ENCODE measurements at places on chromosomes 6 and 20. TPM values are rescaled to one million over a fixed set of nuclear protein-coding genes. Genes with fewer than 3 reads are reported as not detected.

DNA sequence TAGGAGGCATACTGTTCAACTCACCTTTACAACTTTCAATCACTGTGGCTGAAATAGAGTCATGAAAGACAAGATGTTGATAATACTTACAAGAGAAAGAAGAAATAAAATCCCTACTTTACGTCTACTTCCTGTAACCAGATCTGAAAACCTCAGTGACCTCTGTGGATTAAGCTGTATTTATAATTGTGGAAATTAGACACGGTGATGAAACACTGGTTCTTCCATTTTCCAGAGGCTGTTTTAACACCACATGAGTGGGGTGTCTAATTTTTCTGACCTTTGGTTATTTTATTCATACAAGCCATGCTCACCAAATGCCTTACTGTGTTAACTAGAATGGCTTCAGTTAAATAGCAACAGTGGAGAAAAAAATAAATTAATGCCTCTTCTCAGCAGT lies 58.5 kb upstream of the HIVEP1 start:
- no peaks in the 10 kb centered on the region for H3K4me1 ChIP-seq
- H3K27ac ChIP-seq, result no peak overlapping the region
- no peaks in the 10 kb centered on the region for H3K27me3 ChIP-seq
- H3K36me3 ChIP-seq, result no peaks in the 10 kb centered on the region
- no peak overlapping the region for H3K4me3 ChIP-seq

DNA sequence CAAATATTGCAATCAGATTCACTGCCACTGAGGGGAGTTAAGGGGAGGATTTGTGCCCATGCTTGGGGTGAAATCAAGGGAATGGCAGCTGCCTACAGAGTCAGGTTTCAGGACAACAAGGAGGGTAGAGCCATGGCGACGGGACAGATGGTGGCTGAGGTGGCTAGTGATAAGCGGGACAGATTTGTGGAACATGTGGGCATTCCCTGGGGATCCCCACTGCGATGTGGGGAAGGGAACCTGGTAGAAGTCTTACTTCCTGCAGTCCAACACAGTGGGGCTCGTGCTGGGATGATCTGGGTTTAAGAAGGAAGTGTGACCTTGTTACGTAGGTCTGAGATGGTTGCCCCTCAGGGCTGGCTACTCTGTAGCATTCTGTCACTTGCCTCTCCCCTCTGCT lies 292.0 kb upstream of the JARID2 start:
- DNase-seq, result no peak
- no peaks in the 10 kb centered on the region for H3K36me3 ChIP-seq
- no peaks in the 10 kb centered on the region for H3K4me1 ChIP-seq
- no peak overlapping the region for H3K4me3 ChIP-seq
- H3K27me3 ChIP-seq, result no peaks in the 10 kb centered on the region

DNA sequence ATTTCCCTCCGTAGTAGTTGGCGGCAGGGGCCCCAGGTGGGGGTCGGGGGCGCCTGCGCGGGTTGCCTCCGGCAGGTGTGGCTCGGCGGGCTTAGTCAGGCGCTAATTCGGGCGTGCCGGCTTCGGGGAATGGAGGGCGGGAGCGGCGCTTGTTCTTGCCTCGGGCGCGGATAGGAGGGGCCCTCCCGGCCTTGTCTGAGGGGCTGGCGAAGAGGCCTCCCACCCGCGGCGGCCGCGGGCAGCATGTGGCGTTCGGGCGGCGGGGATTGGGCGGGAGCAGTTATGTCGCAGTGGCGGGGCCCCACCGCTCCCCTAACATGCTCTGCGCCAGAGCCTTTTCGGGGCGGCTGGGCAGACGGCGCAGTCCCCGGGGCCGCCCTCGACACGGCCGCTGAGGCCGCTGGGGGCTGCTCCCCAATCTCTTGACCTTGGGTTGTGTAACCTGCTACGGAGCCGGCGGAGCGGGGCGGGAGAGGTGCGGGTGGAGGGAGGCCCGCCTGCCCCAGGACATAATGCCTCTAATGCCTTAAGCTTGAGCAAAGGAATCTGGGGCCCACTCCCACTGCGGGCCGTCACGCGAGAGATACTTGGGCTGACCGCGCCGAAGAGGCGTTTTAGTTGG lies 1.1 kb downstream of the AMD1 start:
- peaks cover 39% of the 10 kb centered on the region for H3K4me1 ChIP-seq
- DNase-seq, result peak; percentile 73
- no peaks in the 10 kb centered on the region for H3K36me3 ChIP-seq
- H3K27me3 ChIP-seq, result no peaks in the 10 kb centered on the region

- DNase-seq, result no peak
- no peak overlapping the region for H3K27ac ChIP-seq
- H3K4me3 ChIP-seq, result no peak overlapping the region
Observed at GRCh38 chr6:7629321-7629720, 39.3 kb downstream of the SNRNP48 start.

DNA sequence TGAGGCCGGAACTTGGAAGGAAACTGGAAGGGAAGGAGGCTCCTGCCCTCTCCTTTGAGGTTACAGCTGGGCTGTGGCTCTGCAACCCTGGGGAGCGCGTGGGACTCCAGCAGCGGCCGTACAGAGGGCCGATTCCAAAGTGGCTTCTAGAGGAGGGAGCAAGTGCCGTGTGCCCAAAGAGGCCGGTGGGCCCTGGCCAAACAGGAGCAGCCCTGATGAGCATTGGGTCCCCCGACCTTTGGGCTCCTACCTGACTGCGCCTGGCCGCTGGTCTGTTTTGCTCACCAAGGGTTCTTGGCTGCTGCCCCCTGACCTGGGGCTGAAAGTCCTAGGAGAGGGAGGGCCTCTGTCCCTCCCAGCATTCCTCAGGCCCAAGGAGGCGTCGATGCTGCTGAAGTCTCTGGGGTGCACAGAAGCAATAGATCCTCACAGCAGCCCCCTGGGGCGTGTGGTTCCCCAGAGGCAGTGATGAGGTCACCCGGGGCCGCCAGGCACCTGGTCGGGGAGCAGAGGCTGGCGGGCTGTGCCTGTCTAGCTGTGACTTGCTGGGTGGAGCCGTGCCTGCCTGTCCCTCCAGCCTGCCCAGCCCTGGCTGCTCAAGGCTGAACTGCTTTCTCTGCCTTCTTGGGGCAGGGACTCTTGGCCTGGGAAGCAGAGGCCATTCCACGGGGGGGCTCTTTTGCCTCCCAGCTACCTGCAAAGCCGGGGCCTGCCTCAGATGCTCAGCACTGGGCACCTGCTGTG lies 9.8 kb downstream of the RBM38 start:
- H3K27me3 ChIP-seq, result no peaks in the 10 kb centered on the region
- H3K4me3 ChIP-seq, result no peak overlapping the region
- H3K36me3 ChIP-seq, result no peaks in the 10 kb centered on the region
- no peak for DNase-seq

DNA sequence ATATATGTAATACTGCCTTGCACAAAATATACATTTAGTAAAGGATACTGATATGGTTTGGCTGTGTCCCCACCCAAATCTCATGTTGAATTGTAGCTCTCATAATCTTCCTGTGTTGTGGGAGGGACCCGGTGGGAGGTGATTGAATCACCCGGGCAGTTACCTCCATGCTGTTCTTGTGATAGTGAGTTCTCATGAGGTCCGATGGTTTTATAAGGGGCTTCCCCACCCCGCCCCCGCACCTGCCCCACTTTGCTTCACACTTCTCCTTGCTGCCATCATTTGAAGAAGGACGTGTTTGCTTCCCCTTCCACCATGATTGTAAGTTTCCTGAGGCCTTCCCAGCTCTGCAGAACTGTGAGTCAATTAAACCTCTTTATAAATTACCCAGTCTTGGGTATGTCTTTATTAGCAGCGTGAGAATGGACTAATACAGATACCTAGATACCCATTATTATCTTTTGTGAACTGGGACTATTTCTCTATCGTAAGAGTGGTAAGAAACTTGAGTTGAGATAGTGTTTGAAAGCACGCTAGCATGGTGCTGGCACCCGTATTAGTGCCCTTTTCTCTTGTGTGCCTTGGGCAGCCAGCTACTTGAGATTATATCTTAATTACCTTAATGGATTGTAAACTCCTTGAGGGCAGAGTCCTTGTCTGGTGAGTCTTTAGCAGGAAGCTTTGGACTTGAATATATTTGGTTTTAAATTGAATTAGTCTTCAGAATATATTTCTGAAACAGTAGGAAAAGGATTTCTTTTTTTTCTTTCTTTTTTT lies 25.6 kb downstream of the TOP1 start:
- H3K4me3 ChIP-seq, result no peak overlapping the region
- no peaks in the 10 kb centered on the region for H3K27me3 ChIP-seq
- DNase-seq, result no peak
- H3K4me1 ChIP-seq, result peaks cover 76% of the 10 kb centered on the region
- no peak overlapping the region for H3K27ac ChIP-seq
- H3K36me3 ChIP-seq, result no peaks in the 10 kb centered on the region

- H3K4me1 ChIP-seq, result no peaks in the 10 kb centered on the region
- H3K27me3 ChIP-seq, result no peaks in the 10 kb centered on the region
- DNase-seq, result peak; percentile 70
- H3K4me3 ChIP-seq, result no peak overlapping the region
- peak overlapping the region; percentile 10 for H3K27ac ChIP-seq
Observed at GRCh38 chr6:32081168-32081990, 27.8 kb downstream of the TNXB start.

Gene VWA7
- 6.3 TPM for total RNA-seq

Gene WFDC2
- not detected for total RNA-seq

GRCh38 chr20:48054051-48054450 lies 268.8 kb upstream of the SULF2 start:
- DNase-seq, result no peak
- H3K27me3 ChIP-seq, result no peaks in the 10 kb centered on the region
- no peaks in the 10 kb centered on the region for H3K36me3 ChIP-seq
- no peak overlapping the region for H3K4me3 ChIP-seq
- no peaks in the 10 kb centered on the region for H3K4me1 ChIP-seq

Gene PERP
- total RNA-seq, result 2.5 TPM

Gene KHDRBS2
- total RNA-seq, result not detected

GRCh38 chr6:42030585-42031506 lies 19.5 kb upstream of the TAF8 start:
- no peak overlapping the region for H3K27ac ChIP-seq
- H3K36me3 ChIP-seq, result no peaks in the 10 kb centered on the region
- no peaks in the 10 kb centered on the region for H3K27me3 ChIP-seq
- no peak overlapping the region for H3K4me3 ChIP-seq
- H3K4me1 ChIP-seq, result peaks cover 10% of the 10 kb centered on the region

DNA sequence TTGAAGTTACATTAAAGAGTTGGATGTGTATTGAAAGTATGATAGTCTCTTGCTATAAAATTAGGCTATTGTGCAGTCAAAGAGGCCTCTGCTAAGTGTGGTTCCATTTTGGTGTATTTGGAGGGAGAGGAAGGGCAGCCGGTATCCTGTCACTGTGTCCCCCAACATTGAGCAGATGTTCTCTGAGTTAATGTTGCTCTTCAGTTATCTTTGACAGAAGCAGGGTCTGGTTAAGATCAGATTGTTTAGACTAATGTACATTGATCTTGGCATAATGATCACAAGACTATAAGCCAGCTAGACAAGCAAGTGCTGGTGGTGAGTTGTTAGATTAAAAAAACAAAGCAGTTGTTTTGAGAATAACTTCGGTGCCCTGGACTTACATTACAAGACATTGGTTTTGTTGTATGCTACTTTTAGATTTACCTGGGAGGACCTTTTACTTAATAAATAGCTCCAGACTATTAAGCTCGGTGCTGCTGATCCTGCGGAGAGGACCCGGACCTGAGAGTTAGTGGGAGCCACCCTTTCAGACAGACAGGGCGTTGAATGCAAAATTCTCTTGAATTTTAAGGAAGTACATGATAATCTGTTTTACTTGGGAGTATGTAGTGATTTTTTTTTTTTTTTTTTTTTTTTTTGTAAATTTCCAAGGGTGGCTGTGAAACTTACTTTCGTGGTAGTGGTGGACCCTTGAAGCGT lies 97.8 kb downstream of the JARID2 start:
- H3K27me3 ChIP-seq, result no peaks in the 10 kb centered on the region
- no peak for DNase-seq
- H3K27ac ChIP-seq, result no peak overlapping the region

DNA sequence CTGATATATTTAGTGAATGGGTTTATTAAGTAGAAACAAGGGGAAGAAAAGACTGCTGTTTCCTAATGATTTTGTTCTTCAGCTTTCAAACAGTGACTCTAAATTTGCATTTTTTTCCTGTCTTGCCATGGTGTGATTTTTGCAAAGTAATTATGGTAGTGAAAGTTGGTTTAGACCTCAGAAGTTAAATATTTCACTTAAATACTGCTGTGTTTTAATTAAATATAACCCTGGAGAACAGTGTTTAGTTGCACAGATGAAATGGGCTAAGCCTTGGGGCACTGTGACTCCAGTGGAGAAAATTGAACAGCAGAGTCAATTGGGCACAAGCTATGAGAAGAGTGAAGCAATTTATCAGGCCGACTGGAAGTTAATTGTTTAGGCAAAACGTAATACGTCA lies 111.1 kb upstream of the MCHR2 start:
- no peaks in the 10 kb centered on the region for H3K36me3 ChIP-seq
- no peaks in the 10 kb centered on the region for H3K4me1 ChIP-seq
- no peak overlapping the region for H3K27ac ChIP-seq

DNA sequence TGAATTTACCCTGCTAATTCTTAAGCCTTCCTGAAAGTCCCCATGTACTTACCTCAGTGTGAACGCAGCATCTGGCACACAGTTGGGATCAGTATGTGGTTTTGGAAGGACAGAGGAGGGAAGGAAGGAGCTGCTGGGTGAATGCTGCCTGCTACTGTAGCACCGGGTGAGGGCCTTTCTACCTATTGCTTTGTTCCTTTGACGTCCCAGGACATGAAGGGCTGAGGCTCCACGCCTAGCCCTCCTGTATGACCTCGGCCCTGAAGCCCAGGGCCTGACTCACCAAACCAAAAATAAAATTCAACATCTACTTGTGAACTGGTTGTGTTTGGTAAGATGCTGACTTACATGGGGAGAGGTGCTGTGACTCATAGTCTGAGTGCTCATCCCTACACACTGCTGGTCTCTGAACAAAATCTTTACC lies 51.1 kb downstream of the ARID1B start:
- no peaks in the 10 kb centered on the region for H3K36me3 ChIP-seq
- H3K4me1 ChIP-seq, result peaks cover 80% of the 10 kb centered on the region
- peak; percentile 93 for DNase-seq
- H3K27me3 ChIP-seq, result no peaks in the 10 kb centered on the region
- H3K4me3 ChIP-seq, result no peak overlapping the region

- no peaks in the 10 kb centered on the region for H3K4me1 ChIP-seq
- H3K4me3 ChIP-seq, result no peak overlapping the region
- no peaks in the 10 kb centered on the region for H3K36me3 ChIP-seq
Observed at GRCh38 chr20:56941101-56941686, 312.1 kb downstream of the TFAP2C start.

Gene MEP1A
- 1.00 TPM for total RNA-seq

DNA sequence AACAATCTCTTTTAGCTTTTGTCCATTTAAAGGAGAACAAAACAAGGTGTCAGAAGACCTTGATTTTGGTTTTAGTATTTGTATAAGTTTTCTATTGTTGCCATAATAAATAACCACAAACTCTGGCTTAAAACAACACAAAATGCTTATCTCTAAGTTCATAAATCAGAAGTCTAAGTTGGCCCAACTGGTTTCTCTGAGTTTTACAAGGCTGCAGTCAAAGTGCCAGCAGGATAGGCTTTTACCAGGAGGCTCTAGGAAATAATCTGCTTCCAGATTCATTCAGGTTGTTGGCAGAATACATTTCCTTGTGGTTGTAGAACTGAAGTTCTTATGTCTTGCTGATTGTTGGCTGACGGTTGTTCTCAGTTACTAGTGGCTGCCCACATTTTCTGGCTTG lies 147.2 kb upstream of the HMGCLL1 start:
- no peak overlapping the region for H3K27ac ChIP-seq
- no peak overlapping the region for H3K4me3 ChIP-seq
- H3K4me1 ChIP-seq, result no peaks in the 10 kb centered on the region
- no peaks in the 10 kb centered on the region for H3K27me3 ChIP-seq

GRCh38 chr6:137237413-137238170 lies 18.4 kb upstream of the IFNGR1 start:
- no peak for DNase-seq
- peak overlapping the region; percentile 15 for H3K27ac ChIP-seq
- no peaks in the 10 kb centered on the region for H3K36me3 ChIP-seq
- peaks cover 21% of the 10 kb centered on the region for H3K4me1 ChIP-seq
